ENCODE measurements at places on chromosomes 1 and 21.

DNA sequence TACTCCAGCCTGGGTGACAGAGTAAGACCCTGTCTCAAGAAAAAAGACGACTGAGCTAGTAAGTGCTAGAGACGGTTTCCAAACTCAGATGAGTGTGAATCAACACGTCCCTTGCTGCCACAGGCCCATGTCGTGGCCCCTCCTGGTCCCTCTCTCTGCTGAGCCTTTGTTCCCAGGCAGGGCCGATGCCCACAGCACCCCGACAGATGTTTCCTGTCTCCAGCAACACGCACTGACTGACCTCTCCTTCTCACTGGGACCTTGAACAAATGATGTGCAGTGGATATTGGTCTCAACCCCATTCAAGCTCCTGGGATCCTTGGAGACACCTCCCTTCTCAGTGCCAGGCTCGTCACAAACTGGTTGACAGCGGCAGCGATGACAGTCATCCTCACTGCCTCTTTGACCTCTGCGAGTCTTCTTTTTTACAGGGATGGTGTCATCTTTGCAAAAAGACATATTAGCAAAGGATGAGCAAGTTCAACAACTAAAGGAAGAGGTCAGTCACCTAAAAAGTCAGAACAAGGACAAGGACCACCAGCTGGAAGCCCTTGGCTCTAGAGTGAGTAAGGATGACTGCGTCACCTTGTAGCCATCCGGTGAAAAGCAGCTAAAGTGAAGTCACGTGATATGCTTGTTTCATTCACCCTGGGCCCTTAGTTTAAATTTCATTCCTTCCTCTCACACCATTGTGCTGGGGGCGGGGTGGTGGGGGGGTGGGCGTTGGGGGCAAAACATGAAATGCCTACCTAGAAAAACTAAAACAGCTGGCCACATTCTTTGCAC is 65.8 kb downstream of the FHAD1 start:
- DNase-seq = no peak

GRCh38 chr1:151998611-151999362 is 5.1 kb upstream of the S100A10 start:
- no peak for DNase-seq

GRCh38 chr1:213466541-213466940 is 415.5 kb downstream of the RPS6KC1 start:
- no peak for DNase-seq

DNA sequence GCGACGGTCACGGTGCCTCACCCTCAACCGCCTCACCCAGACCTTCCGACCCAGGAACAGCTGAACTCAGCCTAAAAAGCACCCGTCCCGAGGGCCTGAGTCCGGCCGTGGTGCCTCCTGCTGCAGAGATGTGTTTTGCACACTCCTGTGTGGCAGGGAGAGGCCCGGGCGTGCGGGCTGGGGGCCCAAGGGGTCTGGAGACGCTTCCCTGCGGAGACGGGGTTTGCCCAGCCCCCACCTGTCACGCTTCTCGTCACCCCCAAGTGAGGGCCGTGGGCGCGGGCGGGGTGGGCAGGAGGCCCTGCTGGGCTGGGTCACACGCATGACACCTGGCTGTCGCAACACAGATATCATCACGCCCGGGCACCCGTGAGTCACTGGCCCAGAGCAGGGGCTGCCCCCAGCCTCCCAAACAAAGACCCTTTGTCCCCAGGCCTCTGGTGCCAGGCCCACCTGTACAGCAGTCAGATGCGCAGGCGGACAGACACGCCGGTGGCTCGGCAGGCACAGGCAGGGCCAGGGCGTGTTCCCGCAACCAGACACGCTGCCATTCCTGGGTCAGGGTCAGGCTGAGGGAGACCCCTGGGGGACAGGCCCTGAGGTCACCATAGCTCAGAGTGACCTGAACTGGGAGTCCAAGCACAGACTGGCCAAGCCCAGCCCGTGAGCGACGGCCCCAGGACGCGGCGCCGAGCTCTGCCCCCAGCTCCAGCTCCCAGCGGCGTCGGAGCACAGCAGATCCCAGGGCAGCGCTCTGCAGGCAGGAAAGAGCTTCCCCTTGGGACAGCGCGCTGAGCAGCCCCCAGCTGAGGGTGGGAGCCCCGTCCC is 6.1 kb downstream of the B3GALT6 start:
- no peak for DNase-seq

DNA sequence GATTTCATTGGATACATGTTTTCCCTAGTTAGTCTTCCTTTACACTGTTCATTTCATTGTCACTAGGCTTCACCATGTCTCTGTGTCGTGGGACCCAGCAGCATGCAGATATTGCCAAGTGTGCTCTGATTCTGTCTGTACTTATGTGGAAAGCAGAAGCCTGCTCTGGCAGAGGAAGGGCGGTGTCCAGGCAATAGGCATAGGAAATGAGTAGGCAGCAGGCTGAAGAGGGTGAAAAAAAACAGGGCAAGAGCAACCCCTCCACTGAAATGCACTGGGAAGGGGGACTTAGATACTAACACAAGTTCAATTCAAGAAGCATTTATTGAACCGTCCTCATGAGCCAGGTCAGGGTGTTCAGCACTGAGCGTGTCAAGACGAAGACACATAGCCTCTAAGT is 85.2 kb upstream of the VAV3 start:
- no peak for DNase-seq

GRCh38 chr1:97668945-97669344 is 251.9 kb downstream of the DPYD start:
- no peak for DNase-seq

DNA sequence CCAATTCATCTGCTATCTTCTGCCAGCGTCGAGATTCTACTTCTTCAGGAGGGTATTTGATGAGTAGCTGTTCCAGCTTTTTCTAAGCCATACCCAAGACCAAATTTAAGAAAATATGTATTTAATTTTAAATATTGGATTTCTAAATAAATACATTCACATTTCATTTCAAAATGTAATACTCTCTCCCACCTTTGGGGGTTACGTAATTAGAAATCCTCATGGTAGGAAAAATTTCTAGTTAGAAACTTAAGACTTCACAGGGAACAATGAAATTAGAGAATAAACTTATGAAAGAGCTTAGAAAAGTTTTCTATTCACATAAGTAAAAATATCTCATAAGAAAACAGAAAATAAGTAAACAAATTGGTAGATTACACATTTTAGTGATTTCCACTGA is 102.9 kb downstream of the ZZZ3 start:
- no peak for DNase-seq

DNA sequence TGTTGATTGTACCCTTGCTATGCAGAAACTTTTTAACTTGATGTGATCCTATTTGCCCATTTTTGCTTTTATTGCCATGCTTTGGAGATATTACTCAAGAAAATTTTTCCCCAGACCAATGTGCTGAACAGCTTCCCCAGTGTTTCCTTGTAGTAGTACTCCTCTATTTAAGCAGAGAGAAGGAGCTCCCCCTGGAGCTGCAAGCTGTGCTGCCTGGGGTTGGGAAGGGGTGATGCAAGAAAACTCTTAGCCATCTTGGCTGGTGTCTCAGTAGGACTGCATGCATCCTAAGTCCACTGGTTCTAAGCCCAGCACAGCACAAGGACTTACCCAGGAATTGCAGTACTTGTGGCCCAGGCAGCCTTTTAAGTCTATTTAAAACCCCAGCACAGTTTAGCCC is 121.6 kb downstream of the NTMT2 start:
- no peak for DNase-seq

GRCh38 chr1:204879351-204879750 is 8.7 kb downstream of the NFASC start:
- DNase-seq = no peak

- no peak for DNase-seq
Observed at GRCh38 chr21:46052703-46053651, 44.9 kb upstream of the COL6A2 start.

DNA sequence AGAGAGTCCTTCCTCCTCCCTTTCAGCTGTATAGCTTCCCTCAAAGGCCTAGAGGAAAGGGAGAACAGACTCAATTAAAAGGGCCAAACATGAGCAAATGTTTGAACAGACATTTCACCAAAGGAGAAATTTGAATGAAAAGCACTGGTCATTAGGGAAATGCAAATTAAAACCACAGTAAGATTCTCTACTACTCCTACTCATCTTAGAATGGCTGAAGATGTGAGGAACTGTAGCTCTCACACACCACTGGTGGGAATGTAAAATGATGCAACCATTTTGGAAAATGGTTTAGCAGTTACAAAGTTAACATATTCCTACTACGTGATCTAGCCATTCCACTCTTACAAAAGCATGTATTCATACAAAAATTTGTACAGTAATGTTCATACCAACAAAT is 253.0 kb upstream of the HOOK1 start:
- DNase-seq = no peak

- DNase-seq = no peak
Observed at GRCh38 chr21:35559829-35560225, 500.5 kb downstream of the SETD4 start.

DNA sequence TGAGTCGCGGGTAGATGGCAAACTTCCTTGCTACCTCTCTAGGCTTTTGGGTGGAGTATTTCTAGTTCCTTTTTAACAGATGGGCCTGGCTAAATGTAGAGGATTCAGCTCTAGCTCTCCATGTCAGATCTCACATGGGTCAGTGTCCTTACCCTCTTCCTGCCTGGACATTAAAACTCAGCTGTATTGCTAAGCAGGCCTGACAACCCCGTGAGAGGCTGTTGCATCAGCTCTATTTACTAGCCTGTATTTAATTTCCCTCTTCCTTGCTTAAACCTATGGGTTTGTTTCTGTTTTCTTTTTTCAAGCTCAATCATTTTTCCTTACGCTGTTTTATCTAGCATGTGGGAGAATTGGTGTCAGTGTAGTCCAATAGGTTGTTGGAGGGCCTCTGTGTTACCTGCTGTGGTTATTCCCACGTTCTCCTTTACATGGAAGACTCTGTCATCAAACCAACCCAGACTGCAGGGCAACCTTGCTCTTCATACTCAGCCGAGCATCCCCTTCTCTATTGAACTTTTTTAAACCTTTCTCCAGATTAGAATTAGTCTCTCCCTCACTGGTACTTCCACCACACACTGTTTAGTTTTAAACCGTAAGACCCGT is 79.5 kb upstream of the BACH1 start:
- no peak for DNase-seq

- DNase-seq = no peak
Observed at GRCh38 chr1:241391926-241392710, 35.1 kb upstream of the RGS7 start.

DNA sequence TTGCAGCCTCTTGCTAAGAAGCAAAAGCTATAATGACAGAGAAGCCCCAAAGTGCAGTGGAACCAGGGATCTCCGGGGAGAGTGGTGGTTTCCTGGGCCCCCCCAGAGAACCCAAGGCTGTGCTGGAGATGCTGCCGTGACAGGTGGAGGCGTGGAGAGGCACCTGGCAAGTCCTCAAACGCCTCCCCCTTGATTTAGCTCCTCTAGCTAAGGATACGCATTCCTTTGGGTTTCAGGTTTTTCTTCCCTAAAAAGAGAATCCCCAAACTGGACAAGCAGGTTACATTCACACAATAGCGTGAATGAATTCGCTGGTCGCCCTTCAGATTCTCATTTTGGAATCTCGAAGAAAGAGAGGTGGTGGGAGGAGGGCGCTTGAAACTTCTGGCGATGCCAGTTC is 853 bp upstream of the ATP1A1 start:
- DNase-seq = no peak

DNA sequence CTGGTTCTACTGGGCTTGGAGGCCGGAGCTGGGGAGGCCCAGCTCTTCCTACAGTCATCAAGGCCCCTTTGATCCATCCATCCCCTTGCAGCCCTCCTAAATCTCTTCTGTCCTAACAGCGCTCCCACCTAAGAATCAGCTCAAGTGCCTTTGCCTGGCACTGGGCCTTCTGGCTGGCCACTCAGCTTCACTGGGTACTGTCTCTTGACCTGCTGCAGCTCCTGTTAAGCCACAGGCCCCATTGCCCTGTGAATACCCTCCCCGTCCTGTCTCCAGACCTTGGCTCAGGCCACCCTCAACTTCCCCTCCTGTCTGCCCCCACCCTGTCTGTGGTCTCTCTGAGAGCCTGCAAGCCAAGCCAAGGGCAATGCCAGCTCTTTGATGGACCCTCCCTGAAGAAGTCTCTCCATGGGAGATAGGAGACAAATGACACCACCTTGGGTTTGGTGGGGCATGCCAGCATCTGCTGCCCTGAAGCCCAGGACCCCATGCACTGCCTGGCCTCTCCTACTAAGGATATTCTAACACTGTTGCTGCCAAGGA is 27.3 kb downstream of the FAM151A start:
- no peak for DNase-seq

GRCh38 chr1:162252214-162252613 is 124.4 kb downstream of the SPATA46 start:
- no peak for DNase-seq

- no peak for DNase-seq
Observed at GRCh38 chr1:109595531-109595930, 23.9 kb downstream of the GNAT2 start.

- no peak for DNase-seq
Observed at GRCh38 chr1:163897412-163898155, 575.8 kb downstream of the NUF2 start.

DNA sequence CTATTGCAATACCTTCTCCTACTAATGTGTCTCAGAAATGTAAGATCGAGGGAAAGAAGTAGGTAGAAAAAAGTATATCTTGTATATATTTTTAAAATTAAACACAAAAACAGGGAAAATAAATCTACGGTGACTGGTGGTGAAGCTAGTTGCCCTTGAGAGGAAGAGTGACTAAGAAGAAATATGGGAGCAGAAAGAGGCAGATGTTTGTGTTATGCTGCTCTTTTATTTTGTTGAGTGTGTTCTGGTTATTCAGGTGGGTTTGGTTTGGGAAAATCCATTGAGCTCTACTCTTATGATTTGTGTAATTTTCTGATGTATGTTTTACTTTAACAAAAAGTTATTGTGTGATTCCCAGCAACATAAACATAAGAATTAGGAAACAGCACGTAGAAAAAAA is 444.9 kb upstream of the B3GALT2 start:
- no peak for DNase-seq

DNA sequence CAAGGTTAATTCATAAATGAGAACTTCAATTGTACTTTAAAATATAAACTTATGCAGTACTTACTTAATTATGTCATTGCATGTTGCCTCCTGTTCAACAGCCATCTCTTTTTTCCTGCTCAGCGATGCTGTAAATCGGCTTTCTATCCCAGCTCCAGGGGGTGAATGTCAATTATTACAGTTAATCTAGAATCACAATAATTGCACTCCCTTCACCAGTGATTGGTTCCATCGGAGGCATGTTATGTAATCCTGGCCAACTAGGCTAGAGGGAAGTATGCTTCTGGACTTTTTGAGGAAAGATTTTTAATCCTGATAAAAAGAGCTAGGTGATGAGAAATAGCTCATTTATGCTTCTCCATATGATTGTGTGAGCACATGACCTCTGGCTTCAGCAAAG is 53.8 kb upstream of the SGIP1 start:
- no peak for DNase-seq

DNA sequence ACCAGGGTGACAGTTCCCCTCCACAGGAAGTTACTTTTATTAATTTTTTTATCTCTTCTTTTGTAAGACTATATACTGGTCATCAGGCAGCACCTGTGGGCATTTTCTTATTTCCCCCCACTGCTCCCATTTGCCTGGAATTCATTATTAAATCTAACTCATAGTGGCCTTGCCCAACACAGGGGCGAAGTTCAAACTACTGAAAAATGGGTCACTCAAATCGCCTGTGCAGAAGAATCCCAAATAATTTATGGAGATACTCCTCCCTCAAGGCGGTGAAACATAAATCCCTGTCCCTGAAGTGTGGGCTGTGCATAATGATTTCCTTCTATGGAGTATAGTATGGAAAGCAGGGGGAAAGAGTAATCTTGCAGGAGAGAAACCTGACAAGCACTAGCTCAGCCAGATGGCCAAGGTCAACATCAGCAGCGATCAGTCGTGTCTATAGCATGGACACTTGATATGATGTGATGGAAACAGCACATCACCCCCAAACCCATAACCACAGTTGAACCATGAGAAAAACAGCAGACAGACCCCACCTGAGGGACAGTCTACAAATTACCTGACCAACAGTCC is 7.9 kb downstream of the CAMK2N1 start:
- no peak for DNase-seq

Data from nephron progenitor cell (in vitro differentiated cells).